NCI-H1436 treated with DMSO at 0.1 percent for 48 hours (cell line): ENCODE measurements at places on chromosomes 12 and 14.

DNA sequence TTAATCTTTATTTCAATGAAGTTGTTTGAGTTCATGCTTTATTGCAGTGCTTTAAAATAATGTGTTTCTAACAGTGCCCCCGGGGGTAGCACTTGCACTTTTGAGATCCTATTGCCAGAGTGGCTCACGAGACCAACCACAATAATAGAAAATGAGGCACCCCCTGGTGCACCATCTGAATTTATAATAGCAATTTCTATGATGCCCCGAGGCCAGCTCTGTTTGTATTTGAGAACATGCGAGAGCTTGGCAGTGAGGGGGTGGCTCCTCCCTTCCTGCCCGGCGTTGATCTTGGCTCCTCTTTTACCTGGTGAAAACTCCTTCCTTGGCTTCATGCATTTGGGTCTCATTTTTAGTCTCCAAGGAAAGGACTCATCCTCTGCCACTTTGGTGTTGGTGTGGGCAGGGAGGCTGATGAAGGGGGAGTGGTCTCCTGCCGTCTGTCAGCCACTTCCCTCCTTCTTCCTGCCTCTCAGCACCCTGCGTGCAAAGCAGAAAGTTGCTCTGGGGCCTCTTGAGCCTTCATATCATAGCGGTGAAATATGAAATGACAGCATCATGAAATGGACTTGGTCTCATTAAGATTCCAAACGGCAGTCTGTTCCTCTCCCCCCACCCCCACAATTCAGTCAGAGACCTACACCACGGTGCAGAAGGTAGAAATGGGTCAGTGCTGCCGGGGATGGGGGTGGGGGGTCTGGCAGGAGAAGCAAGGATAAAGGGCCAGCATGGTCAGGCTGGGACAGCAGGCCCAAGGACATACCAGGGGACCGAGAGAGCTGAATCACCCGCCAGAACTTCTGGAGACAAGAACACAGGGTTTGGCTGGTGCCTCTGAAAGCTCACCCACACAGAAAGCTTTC, 17.7 kb upstream of the NRXN3 start:
- DNase-seq, result no peak

DNA sequence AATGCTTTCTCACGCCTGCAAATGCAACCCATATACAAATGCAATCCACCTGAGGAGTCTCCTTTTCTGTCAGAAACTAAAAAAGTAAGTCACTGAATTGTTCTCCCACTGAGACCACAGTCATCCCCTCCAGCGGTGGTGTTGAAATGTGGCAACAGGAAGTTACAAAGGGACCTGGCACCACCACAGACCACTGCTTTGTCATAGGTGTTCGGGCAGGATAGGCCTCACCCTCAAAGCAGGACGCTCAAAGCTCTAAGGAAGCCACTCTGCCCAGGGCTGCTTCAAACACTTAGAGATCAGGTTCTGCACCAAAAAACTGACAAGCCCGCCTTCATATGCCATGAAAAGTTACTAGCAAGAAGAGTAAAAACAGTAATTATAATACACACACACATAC, 11.3 kb downstream of the PHLDA1 start:
- no peak for DNase-seq

- DNase-seq, result no peak
Measured at GRCh38 chr14:37969511-37969979, 238.2 kb upstream of the SSTR1 start.

GRCh38 chr12:9649532-9649940, 20.0 kb upstream of the CLEC2D start:
- DNase-seq, result no peak

DNA sequence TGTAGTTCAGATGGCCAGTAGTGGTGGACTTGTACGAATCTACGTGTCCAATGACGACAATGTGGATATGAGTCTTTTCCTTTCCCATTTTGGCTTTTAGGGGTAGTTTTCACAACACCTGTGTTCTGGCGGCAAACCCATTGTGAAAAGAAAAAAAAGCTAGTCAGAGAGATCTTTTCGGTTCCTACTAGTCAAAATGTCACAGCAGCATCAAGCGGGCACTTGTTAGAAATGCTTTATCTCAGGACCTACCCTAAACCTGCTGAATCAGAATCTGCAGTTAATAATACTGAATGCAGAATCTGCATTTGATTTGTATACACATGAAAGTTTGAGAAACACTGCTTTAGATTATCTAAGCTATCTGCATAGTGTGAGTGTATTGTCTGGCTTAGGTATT, 18.3 kb downstream of the AEBP2 start:
- no peak for DNase-seq

- DNase-seq, result no peak
Measured at GRCh38 chr14:82725213-82725612, 1191.6 kb upstream of the SEL1L start.
